ENCODE measurements at places on chromosomes 5 and 9.

GRCh38 chr5:124712731-124713305 lies 33.6 kb downstream of the ZNF608 start:
- DNase-seq = no peak

GRCh38 chr9:138078846-138079245 lies 201.3 kb downstream of the CACNA1B start:
- DNase-seq = no peak

DNA sequence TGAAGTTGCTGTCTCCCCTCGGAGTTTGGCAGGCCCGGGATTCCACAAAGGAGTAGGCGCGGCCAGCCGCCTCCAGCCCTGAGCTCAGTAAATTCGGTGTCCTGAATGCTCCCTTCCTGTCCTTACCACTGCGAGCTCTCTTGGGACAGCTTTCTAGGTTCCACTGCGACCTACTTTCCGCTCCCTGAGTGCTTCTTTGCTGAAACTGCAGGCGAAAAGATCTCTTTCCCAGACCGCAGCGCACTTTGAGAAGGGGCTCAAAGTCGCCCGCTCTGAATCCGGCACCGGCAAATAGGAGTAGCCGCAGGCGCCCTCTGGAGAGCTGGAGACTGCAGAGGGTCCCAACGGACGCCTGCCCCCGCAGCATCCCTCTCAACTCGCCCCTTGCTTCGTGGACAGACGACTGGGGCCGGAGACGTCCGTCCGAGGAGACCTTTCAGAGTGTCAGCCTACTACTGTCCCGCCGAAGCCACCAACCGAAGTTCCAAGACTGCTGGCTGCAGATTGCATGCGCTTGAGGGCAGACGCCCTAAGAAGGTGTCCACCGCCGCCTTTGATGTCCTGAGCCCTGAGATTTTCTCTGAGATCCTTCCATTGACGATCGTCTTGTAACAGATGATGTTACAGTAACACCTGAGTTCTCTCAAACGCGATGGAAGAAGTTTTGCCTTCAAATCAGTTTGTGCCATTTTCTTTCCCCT lies 96.0 kb downstream of the ANXA2R start:
- no peak for DNase-seq

DNA sequence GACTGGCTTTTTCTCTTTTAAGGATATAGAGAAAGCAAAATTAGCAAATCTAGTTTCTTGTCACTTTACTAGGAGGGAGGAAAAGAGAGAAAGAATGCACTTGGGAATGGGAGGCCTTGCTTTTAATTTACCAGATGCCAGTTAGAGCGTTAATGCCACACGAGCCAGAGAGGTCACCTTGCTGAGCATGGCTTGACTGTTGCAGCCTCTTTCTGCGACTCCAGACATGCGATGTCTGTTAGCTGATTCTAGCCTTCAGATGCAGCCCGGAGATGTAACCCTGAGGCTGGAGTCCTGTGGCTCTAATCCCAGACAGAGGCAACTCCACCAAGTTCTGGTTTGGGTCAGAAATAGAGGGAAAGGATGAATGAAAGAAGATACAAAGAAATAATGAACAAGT lies 152.5 kb downstream of the TRIO start:
- no peak for DNase-seq

DNA sequence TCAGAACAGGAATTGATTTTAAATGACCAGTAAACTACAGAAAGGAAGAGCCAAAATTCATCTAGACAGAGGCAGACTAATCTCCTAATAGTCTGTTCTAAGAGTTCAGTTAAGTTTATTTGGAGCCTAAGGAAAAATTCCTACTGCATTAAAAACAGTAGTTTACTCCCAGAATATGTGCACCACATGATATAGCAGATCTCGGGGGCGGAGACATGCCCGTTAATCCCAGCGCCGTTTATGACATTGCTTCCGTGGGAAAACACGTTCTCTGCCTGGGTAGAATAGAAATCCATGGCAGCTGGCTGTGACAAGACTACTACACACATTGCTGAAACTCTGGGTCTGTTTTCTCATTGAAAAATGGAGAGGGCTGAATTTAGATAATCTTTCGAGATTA lies 11.4 kb downstream of the HABP4 start:
- no peak for DNase-seq

GRCh38 chr5:34411470-34412346 lies 244.4 kb upstream of the RAI14 start:
- no peak for DNase-seq

All from activated naive CD4-positive, alpha-beta T cell (primary cell).